ENCODE measurements at places on chromosomes 4 and X. TPM values are rescaled to one million over a fixed set of nuclear protein-coding genes. Genes with fewer than 3 reads are reported as not detected.

The PABPC5 gene
- not detected for total RNA-seq

GRCh38 chr4:171919314-171919713, 106.1 kb downstream of the GALNTL6 start:
- no peaks in the 10 kb centered on the region for H3K36me3 ChIP-seq
- no peak overlapping the region for H3K4me3 ChIP-seq
- no peak for DNase-seq
- no peak overlapping the region for H3K27ac ChIP-seq
- H3K27me3 ChIP-seq: no peaks in the 10 kb centered on the region

GRCh38 chrX:20217271-20217670, 49.4 kb downstream of the RPS6KA3 start:
- peaks cover 15% of the 10 kb centered on the region for H3K4me1 ChIP-seq
- no peak overlapping the region for H3K27ac ChIP-seq

The ZNF157 gene
- 0.83 TPM for total RNA-seq

The TBC1D25 gene
- 22.5 TPM for total RNA-seq

DNA sequence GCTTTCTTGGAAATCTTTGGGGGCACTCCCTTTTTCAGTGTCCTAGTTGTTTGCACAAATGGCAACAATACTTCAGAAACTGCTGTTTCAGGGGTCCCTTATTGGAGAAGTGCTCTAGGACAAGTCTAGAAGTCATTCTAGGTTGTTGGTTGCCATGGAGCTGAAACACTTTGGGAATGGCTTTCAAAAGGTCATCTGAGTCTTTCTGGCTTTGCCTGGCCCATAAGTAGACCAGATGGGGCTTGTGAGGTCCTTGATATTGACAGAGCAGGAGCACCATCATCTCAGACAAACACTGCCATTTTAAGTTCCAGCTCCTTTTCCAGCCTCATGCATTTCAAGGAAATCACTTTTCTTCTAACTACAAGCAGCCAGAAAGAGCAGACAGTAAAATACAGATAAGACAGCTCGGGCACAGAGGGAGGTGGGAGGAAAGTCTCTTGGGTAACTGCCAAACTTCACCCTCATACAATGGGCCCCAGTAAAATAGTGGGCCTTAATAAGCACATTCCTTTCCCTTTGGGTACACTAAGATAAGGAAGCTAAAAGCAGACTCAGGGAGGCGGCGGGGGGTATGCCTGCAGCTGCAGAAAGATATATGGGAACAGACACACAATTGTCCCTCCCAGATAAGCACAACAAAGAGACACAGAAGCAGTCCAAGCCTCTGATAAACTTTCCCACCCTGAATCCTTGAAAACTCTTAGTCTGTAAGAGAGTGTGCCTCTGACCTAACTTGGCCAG, 8.5 kb upstream of the NXF3 start:
- H3K27me3 ChIP-seq: no peaks in the 10 kb centered on the region
- H3K36me3 ChIP-seq: no peaks in the 10 kb centered on the region
- no peak for DNase-seq
- no peak overlapping the region for H3K4me3 ChIP-seq
- H3K4me1 ChIP-seq: no peaks in the 10 kb centered on the region
- H3K27ac ChIP-seq: no peak overlapping the region

Data from activated naive CD8-positive, alpha-beta T cell treated with anti-CD3 and anti-CD28 coated beads, Interleukin-2, amount 10 ng/mL, durations not matched to agents 7 days and 5 days (primary cell).